ENCODE measurements at places on chromosomes 7 and 10.

DNA sequence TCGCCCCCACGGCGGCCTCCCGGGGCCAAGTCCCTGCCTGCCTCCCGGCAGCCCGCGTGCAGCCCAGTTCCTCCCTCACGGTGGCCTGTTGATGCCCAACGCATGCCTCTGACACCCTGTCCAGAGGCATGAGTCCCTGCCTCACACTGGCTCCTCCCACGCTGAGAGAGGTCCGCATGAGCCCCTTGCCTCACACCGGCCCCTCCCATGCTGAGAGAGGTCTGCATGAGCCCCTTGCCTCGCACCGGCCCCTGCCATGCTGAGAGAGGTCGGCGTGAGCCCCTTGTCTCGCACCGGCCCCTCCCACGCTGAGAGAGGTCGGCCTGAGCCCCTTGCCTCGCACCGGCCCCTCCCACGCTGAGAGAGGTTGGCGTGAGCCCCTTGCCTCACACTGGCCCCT lies 59.9 kb downstream of the CCDC201 start:
- no peak for DNase-seq

DNA sequence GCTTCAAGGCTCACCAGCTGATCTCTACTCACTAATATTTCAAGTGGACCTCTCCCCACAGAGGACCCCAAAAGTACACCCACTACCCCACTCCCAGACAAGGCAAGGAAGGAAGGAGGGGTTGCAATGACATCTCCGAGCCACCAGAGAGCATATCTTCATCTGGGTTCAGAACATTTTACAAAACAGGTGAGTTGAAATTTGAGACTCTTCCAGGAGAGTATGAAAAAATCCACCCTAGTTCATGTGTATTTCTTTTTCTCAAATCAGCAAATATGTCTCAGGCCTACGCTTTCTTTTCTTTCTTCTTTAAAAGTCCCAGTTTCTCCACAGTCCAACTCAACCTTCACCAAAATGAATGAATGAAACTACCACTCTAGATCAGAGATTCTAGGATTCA lies 61.9 kb downstream of the SGMS1 start:
- no peak for DNase-seq

GRCh38 chr7:93920496-93921182 lies 896 bp upstream of the GNG11 start:
- no peak for DNase-seq

DNA sequence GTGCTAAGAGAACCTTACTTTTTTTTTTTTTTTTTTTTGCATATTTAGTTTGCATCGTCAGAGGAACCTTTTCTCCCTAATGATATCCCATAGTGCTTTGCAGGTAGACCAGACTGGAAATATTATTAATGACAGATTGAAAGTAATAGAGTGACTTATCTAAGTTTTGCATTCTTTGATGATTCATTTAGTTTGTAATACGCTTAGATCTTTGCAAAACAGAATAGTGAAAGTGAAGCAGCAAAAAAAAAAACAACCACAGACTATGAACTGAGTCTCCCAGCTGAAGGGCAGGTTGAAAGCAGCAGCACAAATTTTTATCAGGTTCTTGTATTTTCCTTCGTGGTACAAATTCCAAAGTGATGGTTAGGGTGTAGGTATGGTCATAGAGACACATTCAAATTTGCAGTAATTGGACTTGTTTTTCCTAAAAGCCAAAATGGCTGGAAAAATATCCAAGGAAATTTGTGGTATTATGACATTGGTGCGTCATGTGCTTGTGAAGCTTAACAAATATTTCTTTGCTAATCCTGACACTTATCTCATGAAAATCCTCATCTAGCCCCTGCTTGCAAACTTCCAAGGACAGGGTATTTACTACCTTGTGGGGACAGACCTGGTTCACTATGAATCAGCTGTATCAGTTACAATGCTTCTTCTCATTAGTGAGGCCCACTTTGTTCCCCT lies 81.8 kb upstream of the CREB5 start:
- DNase-seq, result no peak

- no peak for DNase-seq
Observed at GRCh38 chr7:6271694-6272440, 557 bp downstream of the CYTH3 start.

GRCh38 chr10:131726076-131726880 lies 174.5 kb upstream of the PPP2R2D start:
- no peak for DNase-seq

DNA sequence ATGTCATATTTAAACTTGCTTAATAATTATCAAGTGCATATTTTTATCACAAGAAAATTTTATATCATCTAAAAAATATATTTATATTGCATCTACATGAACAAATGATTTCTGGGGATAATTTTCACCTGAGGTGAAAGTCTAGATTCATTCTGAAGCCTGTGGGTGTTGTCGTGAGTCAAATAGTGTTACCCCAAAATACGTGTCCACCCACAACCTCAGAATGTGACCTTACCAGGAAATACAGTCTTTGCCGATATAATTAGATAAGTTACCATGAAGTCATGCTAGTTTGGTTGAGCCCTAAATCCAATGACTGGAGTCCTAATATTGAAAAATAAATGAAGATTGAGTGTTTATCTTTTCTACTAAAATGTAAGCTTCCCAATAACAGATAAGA lies 203.0 kb upstream of the MDFIC start:
- no peak for DNase-seq

GRCh38 chr10:29668628-29669027 lies 33.9 kb upstream of the SVIL start:
- DNase-seq, result no peak

DNA sequence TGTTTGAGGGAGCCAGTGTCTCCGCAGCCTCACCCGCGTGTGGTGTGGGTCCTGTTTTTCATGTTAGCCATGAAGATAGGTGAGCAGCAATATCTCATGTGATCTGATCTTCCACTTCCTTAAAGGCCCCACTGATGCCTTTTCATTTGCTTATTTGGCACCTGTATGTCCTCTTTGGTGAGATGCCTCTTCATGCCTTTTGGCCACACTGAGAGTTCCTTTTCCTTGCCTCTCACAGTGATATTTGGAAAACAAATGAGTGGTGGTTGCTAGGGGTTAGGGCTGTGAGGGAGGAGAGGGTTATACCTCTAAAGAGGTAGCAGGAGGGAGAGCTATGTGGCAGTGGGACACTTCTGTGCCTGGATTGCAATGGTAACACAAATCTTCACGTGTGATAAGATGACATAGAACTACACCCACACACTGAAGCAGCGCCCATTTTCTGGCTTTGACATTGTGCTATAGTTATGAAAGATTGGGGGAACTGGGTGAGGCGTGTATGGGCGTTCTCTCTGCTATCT lies 90.4 kb upstream of the TNS3 start:
- DNase-seq, result no peak

GRCh38 chr10:114010316-114010715 lies 33.4 kb upstream of the ADRB1 start:
- no peak for DNase-seq

GRCh38 chr10:61049386-61049785 lies 105.4 kb upstream of the RHOBTB1 start:
- DNase-seq, result no peak

DNA sequence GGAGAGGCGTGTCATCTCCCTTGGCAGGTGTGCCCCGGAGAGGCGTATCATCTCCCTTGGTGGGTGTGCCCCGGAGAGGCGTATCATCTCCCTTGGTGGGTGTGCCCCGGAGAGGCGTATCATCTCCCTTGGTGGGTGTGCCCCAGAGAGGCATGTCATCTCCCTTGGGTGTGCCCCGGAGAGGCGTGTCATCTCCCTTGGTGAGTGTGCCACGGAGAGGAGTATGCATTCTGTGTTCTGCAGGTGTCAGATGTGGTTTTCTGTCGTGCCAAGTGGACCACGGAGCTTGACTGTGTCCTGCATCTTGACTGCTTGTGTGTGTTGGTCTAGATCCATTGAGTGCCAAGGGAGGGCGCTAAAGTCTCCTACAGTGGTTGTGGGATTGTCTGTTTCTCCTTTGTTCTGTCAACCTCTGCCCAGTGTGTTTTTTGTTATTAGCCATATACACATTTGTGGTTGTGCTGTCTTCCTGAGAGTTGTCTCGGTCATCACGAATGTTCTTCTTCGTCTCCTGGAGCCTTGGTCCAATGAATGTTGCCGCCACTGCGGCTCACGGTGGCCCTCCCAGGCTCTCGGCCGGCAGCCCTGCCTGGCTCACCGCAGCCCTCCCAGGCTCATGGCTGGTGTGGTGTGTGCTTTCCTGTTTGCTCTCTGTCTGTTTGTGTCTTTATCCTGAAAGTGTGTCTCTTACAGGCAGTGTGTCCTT lies 96.8 kb downstream of the INPP5A start:
- DNase-seq, result no peak

Measured in stimulated activated CD4-positive, alpha-beta T cell treated with anti-CD3 and anti-CD28 coated beads, TNF-alpha, amount 100 ng/mL, for 4 hours (primary cell).